ENCODE measurements at places on chromosomes 2 and 18. TPM values are rescaled to one million over a fixed set of nuclear protein-coding genes. Genes with fewer than 3 reads are reported as not detected.

The ACKR3 gene
- 0.66 TPM for total RNA-seq

The DUSP2 gene
- 0.57 TPM for total RNA-seq

The PARD6G gene
- total RNA-seq, result 4.4 TPM

The RAX gene
- total RNA-seq, result not detected

The POTEJ gene
- not detected for total RNA-seq

The RAMP1 gene
- 13.2 TPM for total RNA-seq

The LRP1B gene
- 0.29 TPM for total RNA-seq

The LTBP1 gene
- 265 TPM for total RNA-seq

The SLC19A3 gene
- 2.4 TPM for total RNA-seq

The KLHL41 gene
- 0.14 TPM for total RNA-seq

The GIGYF2 gene
- 53.0 TPM for total RNA-seq

The SIX2 gene
- total RNA-seq, result under 0.01 TPM

The APOB gene
- total RNA-seq, result under 0.01 TPM

The MYOM1 gene
- total RNA-seq, result 0.22 TPM

The NMUR1 gene
- not detected for total RNA-seq

The HOXD8 gene
- total RNA-seq, result 6.3 TPM

The NDUFS1 gene
- total RNA-seq, result 123 TPM

The MC5R gene
- total RNA-seq, result not detected

The CLEC4F gene
- total RNA-seq, result not detected

The ZEB2 gene
- total RNA-seq, result 50.1 TPM

The PSD4 gene
- 1.1 TPM for total RNA-seq

The DSG2 gene
- 12.5 TPM for total RNA-seq

The C2orf78 gene
- total RNA-seq, result not detected

The CFAP65 gene
- not detected for total RNA-seq

The SP140 gene
- 4.4 TPM for total RNA-seq

The ARHGAP15 gene
- total RNA-seq, result not detected

The CYP27C1 gene
- total RNA-seq, result not detected

The NFU1 gene
- 31.5 TPM for total RNA-seq

The ADNP2 gene
- total RNA-seq, result 19.9 TPM

Measured in placental pericyte (primary cell).